ENCODE measurements at places on chromosomes 16 and 17.

GRCh38 chr16:7839568-7839967, 506.9 kb downstream of the RBFOX1 start:
- no peak for DNase-seq

DNA sequence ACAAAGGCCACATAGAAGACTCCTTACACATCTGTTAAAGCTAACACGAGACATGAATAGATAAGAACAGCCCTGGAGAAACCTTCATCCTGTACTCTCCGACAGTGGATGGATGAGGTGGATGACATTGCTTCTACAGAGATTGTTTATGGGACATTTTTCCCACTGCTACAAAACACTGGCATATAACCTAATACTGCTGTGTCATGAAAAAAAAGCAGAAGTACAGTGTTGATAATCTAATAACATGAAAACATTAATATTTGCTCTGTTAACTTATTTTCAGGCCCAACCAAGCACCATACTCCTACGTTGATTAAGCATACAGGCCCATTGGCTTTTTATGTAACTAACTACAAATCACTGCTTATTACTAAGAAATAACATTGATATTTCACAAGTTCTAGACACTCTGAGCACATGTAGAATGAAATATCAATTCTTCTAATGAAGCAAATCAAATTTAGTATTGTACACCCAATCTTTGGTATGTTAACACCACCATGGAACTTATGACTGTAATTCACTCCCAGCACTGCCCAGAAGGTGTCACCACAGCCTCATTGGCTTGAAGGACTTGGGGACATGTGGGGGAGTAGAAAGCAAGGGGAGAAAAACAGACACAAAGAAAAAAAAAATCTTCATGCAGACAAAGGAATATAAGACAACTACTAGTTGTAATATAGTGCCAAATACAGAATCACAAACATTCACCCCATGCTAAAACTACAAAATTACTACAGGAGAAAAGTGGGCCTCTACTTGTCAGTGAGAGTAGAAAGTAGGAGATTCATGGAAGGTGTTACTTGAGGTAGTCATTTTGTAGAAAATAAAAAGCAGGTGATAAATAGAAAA, 330.0 kb upstream of the PMFBP1 start:
- DNase-seq, result peak; percentile 50

- DNase-seq, result peak; percentile 50
These were observed 135.4 kb downstream of the CLEC16A start for GRCh38 chr16:11079652-11080187.

DNA sequence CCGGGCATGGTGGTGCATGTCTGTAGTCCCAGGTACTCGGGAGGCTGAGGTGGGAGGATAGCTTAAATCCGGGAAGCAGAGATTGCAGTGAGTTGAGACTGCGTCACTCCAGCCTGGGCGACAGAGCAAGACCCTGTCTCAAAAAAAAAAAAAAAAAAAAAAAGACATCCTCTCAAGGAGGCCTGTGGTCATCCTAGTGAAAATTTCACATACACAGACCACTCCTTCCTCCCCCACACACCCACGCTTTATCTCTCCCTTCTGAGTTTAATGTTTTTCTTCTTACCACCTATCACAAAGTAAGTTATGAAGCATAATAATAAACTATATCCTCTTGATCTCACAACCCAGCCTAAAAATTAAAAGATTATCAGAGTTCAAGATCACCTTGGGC, 1.3 kb upstream of the NOL11 start:
- no peak for DNase-seq

- no peak for DNase-seq
These were observed 61.3 kb upstream of the SDK2 start for GRCh38 chr17:73705594-73705993.
